ENCODE measurements at places on chromosomes 16 and 17.

DNA sequence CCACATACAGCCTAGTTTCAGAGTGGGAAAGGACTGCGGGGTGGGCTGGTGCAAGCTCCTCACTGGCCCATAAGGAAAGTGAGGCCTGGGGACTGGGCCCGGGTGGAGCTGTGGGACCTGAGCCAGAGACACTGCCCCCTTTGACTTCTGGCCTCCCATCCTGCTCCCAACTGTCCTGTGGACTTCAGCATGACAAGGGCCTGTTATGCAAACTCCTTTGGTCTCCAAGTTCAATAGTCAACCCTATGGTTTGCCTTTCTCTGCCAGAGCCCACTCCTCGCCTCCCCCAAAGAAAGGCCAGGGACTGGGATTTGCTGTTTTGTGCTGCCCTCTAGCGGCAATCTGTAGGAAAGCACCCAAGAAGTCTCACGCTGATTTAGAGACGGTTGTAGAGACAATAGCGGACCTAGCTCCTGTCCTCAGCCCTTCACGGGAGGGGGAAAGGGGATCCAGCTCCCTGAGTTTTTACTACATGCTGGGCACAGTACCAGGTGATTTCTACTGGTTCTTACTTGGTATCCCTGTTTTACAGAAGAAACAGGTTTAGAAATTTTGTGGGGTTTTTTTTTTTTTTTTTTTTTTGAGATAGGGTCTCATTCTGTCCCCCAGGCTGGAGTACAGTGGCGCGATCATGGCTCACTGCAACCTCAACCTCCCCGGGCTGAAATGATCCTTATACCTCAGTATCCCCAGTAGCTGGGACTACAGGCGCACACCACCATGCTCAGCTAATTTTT, 1.2 kb upstream of the TLCD3B start:
- peak; percentile 68 for DNase-seq

DNA sequence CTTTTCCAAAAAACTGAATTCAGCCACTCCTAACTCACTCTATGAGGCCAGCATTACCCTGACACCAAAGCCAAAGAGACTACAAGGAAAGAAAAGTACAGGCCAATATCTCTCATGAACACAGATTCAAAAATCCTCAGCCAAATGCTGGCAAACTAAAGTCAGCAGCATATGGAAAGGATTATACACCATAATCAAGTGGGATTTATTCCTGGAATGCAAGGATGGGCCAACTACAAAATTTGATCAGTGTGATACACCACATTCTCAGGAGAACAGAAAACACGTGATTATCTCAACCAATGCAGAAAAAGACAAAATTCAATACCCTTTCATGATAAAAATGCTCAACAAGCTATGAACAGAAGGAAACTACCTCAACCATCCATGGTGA, 7.7 kb upstream of the AATK start:
- no peak for DNase-seq

DNA sequence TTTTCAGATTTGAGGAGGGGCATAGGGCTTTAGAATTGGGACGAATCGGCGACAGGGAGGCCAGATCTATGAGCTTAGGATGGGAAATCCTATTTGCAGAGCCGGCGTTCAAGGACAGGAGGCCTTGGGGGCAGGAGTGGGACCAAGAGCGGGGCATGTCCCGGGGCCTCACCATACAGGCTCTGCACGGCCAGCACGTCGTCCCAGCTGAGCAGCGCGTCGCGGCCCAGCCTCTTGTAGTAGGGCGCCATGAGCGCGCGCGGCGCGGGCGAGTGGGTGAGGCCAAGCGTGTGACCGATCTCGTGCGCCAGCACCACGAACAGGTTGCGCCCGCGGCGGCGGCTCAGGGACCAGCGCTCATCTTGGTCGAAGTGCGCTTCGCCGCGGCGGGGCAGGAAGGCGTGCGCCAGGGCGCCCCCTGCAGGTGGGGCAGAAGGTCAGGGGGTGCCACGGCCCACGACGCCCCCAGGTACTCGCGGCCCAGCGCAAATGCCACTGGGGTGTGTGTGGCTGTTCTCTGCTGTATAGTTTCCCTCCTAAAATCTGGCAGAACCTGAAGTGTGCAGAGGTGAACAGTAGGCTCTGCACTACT, 9.3 kb downstream of the C17orf50 start:
- no peak for DNase-seq

GRCh38 chr16:67419931-67420330, 3.7 kb upstream of the ZDHHC1 start:
- DNase-seq, result peak; percentile 36

DNA sequence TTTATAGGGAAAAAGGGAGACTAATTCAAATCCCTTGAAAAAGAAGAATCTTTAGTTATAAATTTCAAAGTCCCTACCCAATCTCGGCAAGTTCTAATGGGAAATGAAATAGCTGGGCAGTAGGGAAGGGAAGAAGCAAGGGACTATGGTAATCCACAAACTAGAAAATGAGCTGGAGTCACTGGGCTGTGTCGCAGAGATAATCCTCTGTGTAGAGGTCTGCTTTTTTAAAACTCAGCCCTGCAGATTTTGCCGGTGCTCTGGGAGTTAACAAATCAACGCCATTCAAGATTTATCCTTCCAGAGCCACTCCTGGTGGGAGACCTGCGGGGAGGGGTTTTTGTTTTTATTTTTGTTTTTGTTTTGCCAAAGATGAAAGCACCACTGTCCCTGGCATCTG, 20.8 kb downstream of the SNX11 start:
- DNase-seq, result no peak

DNA sequence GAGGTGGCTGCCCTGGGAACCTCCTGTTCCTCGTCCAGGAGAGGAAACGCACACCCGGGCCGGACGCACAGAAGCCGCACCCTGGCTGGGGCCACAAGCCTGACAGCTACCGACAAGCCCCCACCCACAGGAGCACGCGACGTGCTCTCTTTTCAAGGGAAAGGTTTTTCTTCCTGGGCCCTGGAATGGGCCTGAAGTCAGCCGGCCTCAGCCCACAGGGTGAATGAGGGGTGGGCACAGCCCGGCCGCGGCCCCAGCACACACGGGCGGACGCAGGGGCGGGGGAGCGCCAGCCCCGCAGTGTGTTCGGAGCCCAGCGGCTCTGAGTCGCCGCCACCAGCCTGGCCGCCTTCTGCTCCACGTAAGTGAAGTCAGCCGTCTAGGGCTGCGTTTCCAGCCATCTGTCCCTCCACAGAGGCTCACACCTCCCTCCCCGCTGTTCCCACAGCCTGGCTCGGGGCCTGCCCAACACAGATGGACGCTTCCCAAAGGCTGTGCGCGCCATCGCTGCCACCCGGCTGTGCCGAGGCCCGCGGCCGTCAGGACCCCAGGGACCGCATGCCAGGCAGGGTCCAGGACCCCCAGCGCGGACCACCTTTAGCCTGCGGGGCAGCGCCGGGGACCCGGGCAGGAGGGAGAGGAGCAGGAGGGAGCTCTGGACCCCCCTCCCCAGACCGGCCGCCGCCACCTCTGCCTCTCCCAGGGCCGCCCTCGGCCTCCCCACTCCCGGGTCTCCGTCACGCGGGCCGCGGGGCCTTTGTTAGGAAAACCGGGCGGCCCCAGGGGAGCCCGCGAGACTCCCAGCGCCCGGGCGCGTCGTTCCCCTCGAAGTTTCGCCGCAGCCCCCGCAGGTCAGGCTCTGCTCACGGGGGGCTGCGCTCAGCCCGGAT, 36.8 kb downstream of the CBFA2T3 start:
- no peak for DNase-seq
